NT2/D1 (cell line): ENCODE measurements at places on chromosomes 13 and 19.
A peak's percentile ranks its signal among the peaks of the same experiment; 100 is the strongest.

DNA sequence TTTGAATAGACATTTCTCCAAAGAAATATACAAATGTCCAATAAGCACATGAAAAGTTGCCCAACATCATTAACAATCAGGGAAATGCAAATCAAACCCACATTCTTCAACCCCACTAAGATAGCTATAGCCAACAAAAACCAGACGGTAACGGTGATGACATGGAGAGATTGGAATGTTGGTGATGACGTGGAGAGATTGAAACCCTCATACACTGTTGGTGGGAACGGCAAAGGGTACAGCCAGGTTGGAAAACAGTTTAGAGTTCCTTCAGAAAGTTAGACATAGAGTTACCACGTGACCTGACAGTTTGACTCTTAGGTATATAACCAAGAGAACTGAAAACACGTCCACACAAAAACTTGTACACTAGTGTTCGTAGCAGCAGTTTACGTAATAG lies 48.1 kb downstream of the TNFRSF19 start:
- DNase-seq, result no peak

GRCh38 chr19:50649433-50650391 lies at the start of gene C19orf81:
Gene C19orf81 (plus strand): TSS chr19:50649445. CDS start chr19:50649445, 0 bp downstream.
- DNase-seq, result peak; percentile 49

GRCh38 chr13:70162141-70162540 lies 53.9 kb upstream of the KLHL1 start:
- DNase-seq, result no peak

DNA sequence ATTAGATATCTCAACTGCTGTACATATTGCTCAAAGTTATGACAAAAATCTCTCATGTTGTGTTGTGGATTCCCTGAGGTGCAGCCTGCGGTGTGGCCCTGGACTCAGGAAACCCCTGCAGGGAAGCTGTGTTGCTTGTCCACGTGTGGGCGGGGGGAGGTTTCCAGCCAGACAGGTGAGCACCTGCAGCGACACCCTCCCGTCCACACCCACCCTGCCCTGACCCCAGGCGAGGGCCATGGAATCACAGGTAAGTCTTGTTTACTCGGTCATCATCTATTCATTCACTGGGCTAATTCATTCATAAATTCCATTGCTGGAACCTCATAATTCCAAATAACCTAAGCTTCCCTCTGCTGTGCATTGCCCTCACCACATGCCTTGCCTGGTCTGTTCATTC lies 14.1 kb downstream of the PLPP2 start:
- DNase-seq, result no peak

- DNase-seq, result no peak
Measured at GRCh38 chr13:51550151-51550550, 34.1 kb upstream of the WDFY2 start.
